ENCODE measurements at places on chromosomes 5 and 9.

- no peak for DNase-seq
Observed at GRCh38 chr5:10455277-10455670, 13.6 kb downstream of the ROPN1L start.

DNA sequence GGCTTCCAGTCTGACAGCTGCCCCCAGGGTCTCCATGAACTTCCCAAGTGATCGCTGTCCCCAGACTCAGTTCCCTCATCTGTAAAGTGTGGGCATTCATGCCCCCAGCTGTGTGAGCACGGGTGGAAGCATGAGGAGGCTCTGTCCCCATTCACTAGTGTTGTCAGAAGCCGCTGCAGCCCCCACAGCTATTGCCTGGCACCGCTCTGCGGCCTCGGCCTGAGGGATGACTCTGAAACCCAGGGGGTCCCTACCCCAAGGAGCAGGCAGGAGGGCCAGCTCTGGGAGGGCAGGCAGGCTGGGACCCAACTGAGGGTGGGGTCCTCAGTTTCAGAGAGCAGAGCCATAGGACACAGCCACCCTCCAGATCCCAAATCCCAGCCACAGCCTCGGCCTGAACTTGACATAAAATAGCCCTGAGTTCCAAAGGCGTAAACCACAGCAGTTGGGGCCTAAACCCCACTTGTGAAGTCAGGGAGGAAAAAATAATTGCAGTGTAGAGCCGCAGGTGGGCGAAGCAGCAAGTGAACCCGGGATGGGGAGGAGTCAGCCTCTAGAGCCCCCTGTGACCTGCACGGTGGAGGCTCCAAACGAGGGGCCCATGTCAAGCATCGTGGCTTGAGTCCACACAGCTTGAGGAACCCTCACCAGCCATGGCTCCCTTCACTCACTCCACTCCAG lies 66.0 kb upstream of the ADAMTS2 start:
- DNase-seq, result no peak

- no peak for DNase-seq
Observed at GRCh38 chr5:39053189-39053588, 21.0 kb downstream of the RICTOR start.

- DNase-seq, result no peak
Observed at GRCh38 chr9:112764837-112765236, 14.3 kb downstream of the SNX30 start.

GRCh38 chr5:8034852-8035251 lies 165.9 kb downstream of the MTRR start:
- DNase-seq, result no peak

Measured in activated CD8-positive, alpha-beta memory T cell treated with anti-CD3 and anti-CD28 coated beads for 4 hours (primary cell).